NCI-H1930 (cell line): ENCODE measurements at places on chromosomes 6 and 20.
A peak's percentile ranks its signal among the peaks of the same experiment; 100 is the strongest.

DNA sequence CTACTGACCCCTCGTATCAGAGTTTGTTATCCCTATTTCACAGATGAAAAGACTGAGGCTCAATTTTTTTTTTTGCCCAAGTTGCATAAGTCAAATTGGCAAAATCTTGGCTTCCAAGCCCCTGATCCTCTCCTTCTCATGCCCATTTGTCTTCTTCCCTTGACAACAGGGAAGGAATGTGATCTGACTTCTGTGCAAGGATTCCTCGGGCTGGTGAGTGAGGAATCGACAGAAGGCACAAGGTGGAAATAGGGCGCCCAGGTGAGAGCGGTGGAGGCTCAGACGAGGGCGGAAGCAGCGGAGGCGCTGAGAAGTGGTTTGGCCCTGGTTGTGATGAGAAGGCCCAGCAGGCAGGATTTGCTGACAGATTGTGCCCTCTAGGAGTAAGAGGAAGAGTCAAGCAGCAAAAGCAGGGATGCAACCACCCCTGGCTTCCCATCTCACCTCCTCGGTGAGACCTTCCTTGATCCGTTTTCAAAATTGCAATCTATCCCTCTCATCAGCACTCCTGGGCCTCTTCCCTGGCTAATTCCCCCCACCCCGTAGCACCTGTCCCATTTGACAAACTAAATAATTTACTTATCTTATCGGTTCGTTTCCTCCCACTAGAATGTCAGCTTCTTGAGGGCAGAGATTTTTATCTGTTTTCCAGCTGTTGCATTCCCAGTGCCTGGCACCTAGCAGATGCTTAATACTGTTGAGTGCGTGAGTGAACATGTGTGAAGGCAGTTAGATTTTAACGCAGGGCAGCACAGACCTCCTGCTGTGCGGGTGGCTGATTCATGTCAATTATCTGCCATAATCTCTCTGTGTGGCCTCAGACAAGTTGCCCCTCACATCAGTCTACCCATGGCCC, 3.7 kb upstream of the SIRPA start:
- DNase-seq, result no peak

DNA sequence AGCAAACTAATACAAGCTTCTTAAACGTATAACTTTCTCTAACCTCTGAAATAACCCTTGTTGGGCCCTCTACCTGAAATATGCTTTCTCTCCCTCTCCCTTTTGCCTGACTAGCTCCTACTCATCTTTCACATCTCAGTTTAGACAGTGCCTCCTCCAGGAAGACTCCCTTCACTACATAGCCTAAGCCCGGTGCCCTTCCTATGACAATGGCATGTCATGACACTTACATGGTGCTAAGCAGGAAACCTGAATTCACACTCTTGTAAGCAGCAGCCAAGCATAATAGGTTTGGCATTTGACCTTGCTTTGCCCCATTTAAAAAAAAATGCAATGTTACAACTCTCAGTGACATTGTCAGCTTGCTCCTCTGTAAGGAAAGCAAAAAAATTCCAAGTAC, 33.1 kb upstream of the FBXL4 start:
- no peak for DNase-seq

GRCh38 chr6:166483573-166484250, 101.0 kb upstream of the MPC1 start:
- DNase-seq, result no peak

- no peak for DNase-seq
These were observed 25.9 kb upstream of the TFAP2B start for GRCh38 chr6:50792771-50793170.

- DNase-seq, result no peak
These were observed 39.6 kb downstream of the FAM217A start for GRCh38 chr6:4039348-4039747.

DNA sequence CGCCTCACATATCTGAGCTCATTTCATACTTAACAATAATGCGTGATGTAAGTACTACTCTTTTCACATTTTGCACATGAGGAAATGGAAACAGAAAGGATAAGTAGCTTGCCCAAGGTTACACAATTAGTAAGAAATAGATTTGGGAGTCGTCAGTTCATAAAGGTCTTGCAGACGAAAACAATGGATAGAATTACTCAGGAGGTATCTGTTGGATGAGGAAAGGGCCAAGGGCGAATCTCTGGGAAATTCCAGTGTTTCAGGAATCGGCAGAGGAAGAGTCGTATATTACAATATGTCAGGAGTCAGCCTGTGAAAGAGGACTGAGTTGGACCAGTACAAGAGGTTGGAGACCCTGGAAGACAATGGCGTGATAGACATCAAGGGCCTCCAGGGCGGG, 12.8 kb upstream of the EDN1 start:
- no peak for DNase-seq

GRCh38 chr6:136051140-136051775, 198.9 kb downstream of the MTFR2 start:
- DNase-seq, result no peak

- DNase-seq, result peak; percentile 84
These were observed 460.4 kb upstream of the SOX4 start for GRCh38 chr6:21132856-21133838.

GRCh38 chr6:125233202-125233601, 68.6 kb downstream of the HDDC2 start:
- no peak for DNase-seq

- DNase-seq, result no peak
These were observed 434.5 kb upstream of the JAG1 start for GRCh38 chr20:11108102-11108810.

- DNase-seq, result no peak
These were observed 4.2 kb downstream of the RNASET2 start for GRCh38 chr6:166952121-166952520.

DNA sequence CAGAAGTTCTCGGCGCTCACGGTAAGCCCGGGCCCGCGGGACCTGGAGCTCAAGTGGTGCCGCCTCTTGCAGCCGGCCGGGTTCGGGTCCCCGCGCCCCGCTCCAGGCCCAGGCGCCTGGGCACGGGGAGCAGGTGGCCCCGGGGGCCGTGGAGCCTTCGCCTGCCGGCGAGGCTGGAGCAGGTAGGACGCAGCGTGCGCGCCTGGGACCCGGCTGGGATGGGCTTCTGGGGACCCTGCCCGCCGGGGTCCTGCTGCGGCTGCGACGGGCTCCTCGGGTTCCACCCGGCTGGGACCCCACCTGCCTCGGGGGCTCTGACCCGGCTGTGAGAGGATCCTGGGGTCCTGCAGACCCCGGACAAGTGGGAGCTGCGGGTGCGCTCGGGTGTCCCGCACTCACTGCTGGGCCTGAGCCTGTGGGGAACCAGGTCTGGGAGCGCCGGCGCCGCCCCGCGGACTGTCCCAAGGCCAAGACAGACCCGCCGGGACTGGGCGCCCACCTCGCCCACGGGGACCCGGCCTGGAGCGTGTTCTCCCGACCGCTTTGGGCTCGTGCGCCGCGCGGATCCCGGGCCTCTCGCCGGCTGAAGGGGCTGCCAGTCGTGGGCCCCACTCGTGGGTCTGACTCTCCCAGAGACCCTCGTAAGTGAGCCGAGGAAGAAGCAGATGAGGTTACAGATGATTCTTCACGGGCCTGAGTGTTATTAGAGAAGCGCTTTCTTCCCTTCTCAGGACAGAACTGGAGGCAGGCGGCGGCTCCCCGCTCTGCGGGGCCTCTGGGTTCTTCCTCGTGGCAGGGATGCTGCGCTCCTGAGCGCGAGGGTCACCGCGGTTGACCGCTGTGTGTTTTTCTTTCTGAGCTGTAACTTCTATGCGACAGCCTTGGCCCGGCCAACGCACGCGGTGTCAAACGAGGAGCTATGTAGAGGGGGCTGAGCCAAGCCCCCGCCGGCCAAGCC, 729 bp downstream of the SMOC2 start:
- no peak for DNase-seq

DNA sequence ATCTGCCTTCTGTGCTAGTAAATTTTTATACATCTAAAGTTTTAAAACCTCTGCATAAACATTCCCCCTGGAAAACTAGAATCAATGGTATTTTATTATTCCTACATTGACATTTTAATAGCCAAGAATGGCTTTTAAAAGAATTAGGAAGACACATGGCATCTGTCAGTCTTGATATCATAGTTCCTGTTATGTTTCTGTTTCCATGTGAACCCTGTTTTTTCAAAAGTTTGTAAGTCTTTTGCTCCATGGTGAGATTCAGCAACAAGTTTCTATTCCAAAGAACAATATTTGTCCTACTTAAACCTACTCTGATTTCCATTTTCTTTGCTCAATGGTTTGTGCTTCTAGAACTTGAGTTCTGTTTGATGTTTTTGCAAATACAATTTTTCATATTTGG, 95.2 kb downstream of the PLEKHG1 start:
- DNase-seq, result no peak

GRCh38 chr6:134145786-134146185, 93.4 kb upstream of the SLC2A12 start:
- no peak for DNase-seq

DNA sequence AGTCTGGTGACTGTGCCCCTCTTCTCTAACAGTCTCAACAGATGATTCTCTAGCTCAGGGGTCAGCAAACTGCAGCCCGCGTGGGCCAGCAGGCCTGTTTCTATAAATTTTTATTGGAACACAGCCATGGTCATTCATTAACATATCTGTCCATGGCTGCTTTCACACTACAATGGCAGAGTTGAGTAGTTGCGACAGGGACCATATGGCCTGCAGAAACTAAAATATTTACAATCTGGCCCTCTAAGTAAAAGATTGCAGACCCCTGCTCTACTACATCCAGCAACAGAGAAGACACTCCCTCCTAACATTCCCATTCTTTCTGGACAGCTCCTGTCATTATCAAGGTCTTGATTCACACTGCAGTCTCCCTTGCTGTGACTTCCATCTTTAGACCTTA, 45.2 kb downstream of the PLAGL2 start:
- DNase-seq, result no peak

DNA sequence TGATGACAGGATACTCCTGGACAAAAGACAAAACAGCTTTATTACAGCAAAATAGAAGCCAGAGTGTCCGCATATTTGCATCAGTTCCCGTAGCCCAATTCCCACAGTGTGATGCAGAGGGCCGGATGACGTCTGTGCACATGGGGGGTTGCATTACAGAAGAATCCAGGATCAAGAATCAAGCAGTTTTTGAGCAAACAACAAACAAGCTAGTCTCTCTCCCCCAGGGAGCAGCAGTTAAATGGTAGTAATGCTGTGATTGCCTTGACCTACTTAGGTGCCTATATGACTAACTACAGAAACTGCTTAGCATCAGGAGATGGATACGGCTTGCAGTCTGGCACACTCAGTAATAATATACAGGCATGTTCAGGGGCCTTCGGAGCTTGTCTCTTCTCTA, 3.2 kb upstream of the SDHAF4 start:
- no peak for DNase-seq

DNA sequence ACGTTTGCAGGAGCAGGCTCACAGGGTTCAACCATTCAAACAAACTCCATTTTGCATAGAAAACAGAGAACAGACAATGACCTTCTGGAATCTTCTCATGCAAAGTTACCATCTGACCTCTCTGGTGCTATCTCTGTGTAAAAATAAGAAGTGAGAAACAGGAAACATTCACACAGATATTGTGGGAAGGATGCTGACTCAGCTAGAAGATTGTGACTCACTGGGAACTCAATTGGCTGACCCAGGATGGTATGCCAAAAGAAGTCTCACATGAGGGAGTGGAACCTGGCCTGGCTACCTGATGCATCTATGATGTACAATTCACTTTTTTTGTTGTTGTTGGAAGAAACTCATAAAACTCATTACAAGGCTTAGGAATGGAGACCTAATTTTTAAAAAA, 61.1 kb upstream of the TBX18 start:
- no peak for DNase-seq

GRCh38 chr20:62787866-62788265, 8.4 kb upstream of the MRGBP start:
- DNase-seq, result no peak

GRCh38 chr20:61896058-61896961, 169.4 kb downstream of the TAF4 start:
- peak; percentile 48 for DNase-seq

DNA sequence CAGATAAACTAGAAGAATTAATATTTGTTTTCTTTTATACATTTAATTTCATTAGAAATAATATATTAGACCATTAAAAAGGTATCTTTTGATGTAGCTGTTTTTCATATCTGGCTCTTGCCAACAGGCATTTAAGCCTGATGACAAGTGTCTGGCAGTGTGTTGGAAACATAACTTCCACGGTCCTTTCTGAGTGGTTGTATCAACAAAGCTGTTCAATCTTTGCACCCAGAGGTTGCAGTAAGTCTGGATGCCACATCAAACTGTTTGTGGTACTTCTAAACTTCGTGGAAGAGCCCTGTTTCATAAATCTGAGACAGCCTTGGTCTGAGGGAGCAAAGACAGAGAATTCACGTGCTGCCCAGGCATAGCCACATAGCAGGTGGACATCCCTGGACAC, 197.4 kb downstream of the TRDN start:
- no peak for DNase-seq

GRCh38 chr6:131838051-131838450, 30.2 kb downstream of the ENPP1 start:
- DNase-seq, result no peak

DNA sequence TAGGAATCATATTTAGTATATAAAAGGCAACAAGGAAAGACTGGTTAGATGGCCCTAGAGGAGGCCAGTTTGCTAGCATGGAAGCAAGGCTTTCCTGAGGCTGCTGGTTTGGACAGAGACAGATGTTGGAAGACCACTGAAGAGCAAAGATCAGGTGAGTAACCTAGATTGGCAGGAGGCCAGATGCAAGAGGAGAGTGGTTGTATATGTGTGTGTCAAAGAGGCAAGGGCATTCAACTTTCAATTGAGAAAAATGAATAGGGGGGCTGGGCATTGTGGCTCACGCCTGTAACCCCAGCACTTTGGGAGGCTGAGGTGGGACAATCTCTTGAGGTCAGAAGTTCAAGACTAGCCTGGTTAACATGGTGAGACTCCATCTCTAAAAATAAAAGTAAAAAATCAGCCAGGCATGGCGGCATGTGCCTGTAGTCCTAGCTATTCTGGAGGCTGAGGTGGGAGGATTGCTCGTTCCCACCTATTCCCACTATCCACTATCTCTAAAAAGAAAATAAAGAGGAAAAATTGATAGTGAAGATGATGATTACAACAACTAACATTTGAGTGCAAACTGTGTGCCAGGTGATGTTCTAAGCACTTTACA, 79.8 kb downstream of the PRDM1 start:
- DNase-seq, result no peak

DNA sequence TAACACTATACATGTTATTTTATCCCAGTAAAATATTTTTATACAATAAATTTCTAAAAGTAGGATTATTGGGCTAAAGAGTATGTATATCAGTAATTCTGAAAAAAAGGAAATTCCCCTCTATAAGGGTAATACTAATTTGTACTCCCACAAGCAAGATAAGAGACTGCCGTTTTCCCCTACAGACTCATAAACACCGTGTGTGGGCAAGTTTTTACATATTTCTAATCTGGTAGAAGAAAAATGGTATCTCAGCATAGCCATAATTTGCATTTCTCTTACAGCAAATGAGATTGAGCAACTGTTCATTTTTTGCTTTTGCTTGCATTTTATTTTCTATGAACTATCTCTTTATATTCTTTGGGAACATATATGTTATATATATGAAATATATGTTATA, 26.0 kb upstream of the MYMX start:
- no peak for DNase-seq
